Activated CD4-positive, alpha-beta T cell treated with anti-CD3 and anti-CD28 coated beads, Interleukin-10, Interleukin-2, amounts not matched to agents 100 ng/mL and 50 ng/mL, durations not matched to agents 16 hours and 8 hours (primary cell): ENCODE measurements at places on chromosomes 16 and 17.
A peak's percentile ranks its signal among the peaks of the same experiment; 100 is the strongest.

DNA sequence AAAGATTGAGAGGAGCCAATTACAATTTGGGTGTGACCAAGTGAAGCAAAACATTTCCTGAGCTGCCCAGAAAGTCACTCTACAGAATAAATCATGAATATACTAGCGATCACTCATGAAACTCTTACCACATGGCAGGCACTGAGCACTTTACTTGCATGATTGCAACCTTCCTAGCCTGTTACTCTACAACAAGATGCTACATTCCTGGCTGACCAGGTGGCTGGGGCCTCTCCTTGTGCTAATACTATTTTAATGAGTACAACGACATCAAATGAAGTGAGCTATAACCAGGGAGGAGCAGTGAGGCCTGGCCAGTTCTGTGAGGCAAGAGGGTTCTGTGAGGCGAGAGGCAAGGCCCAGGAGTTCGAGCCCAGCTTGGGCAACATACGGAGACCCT lies 75.2 kb downstream of the CPPED1 start:
- no peak for DNase-seq

DNA sequence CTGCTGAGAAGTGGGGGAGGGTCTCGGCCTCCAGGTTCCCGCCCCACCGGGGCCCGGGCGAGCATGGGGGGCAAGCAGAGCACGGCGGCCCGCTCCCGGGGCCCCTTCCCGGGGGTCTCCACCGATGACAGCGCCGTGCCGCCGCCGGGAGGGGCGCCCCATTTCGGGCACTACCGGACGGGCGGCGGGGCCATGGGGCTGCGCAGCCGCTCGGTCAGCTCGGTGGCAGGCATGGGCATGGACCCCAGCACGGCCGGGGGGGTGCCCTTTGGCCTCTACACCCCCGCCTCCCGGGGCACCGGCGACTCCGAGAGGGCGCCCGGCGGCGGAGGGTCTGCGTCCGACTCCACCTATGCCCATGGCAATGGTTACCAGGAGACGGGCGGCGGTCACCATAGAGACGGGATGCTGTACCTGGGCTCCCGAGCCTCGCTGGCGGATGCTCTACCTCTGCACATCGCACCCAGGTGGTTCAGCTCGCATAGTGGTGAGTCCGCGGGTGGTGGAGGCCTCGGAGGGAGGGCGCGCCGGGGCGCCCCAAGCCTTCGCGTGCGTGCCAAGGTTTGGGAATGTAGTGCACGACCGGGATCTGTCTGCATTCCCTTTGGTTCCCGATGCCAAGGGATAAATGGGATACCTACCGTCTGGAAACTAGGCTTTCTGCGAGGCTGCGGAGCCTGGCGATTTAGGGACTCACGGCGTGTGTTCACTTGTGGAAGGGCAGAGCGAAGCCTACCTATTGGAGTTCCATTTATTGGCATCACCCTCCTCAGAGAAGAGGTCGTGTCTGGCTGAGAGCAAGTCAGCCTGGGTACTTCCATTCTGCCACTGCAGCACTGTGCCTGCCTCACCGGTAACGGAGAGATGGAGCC lies 1.0 kb downstream of the ZNRF1 start:
- peak; percentile 69 for DNase-seq

- DNase-seq = peak; percentile 91
Measured at GRCh38 chr16:56938664-56939513, 6.9 kb downstream of the HERPUD1 start.

DNA sequence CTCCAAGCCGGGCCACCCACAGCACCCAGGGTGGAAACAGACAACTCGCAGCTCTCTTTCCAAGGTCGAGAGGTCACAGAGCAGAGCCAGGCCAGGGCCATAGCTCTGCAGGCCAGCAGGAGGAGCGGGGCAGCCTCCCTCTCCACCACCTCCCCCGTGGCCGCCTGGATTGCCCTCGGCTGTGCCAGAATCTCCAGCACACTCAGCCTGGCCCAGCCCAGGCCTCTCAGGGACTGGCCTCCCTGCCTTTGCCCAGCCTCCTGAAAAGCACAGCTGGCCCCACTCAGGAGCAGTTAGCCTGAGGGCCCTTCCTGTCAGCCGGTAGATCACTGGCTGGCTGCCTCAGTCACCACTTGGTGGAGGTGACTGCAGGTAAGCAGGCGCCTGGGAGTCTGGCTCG lies 85.8 kb upstream of the SEC14L1 start:
- no peak for DNase-seq

DNA sequence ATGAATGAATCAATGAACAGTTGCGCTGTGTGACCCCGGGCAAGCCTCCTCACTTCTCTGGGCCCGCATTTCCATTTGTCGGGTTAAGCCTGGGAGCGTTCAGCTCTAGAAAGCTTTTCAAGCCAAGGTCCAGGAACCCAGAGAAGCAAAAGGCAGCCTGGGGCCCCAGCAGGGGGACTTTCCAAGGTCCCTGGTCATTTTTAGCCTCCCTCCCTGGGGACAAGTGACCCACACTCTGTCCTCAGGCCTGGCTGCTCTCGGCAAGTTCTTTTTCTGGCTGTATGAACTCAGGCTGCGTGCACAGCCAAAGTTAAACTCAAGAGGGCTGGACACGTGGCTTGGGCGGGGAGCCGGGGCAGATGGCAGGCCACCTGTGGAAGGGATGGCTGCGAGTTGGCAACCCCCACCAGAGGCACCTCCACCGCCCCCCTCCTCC lies 41.4 kb upstream of the CIBAR2 start:
- DNase-seq = no peak

- no peak for DNase-seq
Measured at GRCh38 chr16:49832177-49832576, 23.7 kb downstream of the ZNF423 start.

DNA sequence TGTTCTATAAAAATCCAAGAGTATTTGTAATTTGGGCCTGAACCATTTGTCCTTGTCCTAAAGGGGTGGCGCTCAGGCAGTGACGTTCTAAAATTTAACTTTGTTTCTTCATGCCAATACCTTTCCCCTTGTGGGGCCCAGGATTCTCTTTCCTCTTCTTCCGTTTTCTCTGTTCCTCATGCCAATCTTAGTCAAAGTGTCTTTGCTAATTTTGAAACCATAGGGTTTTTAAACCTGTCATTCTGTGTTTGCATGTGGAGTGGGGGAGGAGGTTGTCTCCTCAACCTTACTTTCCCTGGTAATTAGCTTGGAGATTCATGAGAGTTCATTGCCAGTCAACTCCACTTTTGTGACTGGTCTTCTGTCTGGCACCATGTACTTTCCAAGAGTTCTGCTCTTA lies 337.1 kb downstream of the MAF start:
- DNase-seq = peak; percentile 72

DNA sequence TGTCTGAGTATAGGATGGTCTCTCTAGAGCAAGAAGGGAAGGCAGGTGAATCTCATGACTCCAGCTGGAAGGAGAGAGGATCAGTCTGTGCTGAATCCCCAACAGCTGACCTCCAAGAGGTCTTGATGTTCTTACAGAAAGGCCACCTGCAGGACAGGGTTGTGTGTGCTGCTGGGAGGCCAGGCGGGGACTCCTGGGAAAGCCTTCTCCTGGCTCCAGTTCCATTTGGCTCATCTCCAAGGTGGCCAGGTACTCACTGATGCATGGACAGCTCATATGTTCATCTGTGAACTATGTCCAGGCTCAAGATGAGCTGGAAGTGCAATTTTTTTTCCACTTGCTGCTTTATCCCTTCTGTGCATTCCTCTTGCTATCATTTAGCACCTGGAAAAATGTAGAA lies 730.2 kb upstream of the RBFOX1 start:
- DNase-seq = no peak

- no peak for DNase-seq
Measured at GRCh38 chr17:70366386-70366785, 197.1 kb downstream of the KCNJ2 start.

GRCh38 chr17:82795615-82796014 lies 43.8 kb downstream of the TBCD start:
- no peak for DNase-seq

- DNase-seq = peak; percentile 18
Measured at GRCh38 chr17:8249621-8250500, 772 bp downstream of the PFAS start.

DNA sequence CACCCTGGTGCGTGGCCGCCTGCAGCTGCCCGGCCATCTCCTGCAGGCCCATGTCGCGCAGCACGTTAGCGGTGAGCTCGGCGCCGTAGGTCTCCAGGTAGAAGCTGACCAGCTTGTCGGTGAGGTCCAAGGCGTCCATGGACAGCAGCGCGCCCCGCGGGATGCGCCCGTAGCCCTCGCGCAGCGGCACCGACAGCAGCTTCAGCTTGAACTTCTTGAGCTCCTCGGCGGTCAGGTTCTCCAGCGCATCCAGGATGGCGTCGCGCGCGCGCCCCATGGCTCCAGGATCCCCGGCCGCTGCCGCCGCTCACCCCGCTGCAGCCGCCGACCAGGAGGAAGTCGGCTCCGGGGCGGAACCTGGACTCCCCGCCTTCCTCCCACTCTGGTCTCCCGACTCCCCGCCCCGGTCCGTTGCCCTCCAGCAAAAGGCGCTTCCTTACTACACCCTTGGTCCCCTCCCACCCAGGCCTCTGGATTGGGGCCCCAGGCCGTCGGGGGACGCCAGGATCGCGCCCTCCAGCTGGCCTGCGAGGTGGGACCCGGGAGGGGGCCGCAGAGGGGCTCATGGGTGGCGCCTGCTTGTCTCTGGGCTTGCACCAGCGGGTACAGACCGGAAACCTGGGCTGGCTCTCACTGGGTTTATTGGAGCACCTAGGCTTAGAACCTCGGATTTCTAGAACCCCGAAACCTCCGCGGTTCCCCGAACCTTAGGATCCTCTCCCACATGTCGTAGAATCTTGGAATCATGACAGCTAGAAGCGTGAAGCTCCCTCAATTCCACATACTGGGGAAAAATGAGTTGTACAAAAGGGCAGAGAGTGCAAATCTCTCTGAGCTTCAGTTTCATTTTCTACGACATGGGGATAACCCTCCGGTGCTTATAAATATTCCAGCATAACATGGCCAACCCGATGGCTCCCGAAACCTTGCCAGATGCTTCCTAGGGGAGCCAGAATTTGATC lies at the start of gene PYCARD:
Gene PYCARD, minus strand, starts transcription at position 347 of the 962 bp plus-strand sequence. Its CDS starts 70 bp downstream, at position 277.
- peak; percentile 43 for DNase-seq

DNA sequence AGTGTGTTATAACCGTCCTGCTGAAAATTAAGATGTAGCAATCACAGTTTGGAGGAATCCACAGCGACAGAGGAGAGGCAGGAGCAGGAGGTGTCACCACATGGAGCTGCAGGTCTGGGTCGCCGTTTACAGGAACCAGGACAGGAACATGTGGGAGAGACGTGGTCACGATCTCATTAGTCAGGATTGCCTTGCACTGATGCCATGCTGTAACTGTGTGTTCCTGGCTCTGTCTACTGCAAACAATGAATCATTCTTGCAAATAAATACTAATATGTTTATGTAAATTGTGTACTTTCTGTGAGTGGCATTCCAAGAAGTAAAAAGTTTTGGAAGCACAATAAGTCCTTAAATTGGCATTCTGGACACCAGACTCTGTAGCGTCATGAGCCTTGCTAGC lies 271.8 kb downstream of the CPPED1 start:
- no peak for DNase-seq

DNA sequence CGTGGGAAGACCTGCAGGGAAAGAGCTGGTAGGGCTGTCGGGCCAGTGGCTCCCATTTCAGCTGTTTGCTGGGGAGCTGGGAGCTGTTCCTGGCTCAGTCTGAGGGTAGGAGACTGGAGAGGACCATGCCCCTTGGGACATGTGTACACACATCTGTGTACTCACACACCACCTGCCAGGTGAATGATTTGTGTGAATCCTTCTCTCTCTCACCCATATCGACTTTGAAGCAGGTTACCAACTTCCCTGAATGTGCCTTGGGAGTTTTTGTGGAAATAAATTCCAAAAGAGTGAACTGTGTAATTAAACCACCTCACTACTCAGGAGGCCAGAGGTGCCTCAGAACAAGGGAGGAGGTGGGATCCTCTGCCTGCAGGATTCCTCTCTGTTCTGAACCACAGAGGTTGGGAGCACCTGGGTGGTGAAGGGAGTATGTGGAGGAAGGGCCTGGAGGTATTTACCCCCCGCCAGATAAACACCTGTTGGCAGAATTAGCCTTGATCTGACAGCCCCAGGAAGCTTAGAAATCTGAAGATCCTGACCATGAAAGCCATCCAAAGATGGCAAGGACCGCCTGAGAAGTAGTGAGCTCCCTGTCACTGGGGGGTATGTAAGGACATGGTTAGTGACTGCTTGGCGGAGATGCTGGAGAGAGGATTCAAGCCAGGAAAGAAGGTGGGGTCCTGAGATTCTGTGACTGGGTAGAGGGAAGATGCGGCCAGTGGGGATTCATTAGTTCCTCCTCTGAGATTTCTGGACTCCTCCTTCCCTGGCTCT lies 3.3 kb downstream of the ABCC3 start:
- no peak for DNase-seq

DNA sequence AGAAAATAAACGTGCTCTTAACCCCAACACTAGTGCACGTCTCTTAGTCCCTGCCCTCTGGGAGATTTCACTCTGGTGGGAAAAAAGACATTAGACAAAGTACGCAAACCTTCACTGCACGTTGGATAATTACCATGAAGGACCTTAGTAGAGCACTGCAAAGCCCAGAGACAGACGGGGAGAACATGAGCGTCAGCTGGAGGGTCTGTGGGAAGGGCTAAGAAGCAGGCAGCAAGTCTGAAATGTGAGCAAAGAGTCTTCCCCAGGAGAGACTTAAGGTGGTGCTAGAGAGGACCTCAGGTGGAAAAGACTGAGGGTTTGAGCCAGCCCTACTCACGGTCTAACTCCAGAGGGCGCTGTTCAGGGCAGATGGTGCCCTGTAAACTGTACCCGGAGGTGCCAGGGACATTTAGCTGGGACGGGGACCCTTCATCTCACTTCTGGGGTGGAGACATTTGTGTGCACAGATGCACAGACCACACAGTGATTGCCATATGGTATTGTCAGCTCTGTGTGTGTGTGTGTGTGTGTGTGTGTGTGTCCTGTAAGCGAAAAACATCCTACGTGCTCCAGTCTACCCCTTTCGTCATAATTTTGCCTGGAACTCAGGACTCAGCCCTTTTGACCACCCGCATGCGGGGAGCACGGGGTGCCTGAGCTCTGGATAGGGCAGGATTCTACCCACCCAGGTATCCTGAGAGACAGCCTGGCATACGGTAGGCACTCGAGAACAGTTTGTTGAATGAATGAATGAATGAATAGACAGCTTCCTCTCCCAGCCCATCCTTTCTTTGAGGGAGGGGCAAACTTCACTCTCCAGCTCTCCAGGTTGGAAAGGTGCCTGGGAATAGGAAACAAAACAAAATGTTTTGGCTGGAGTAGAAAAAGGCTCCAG lies 10.1 kb upstream of the STAC2 start:
- DNase-seq = peak; percentile 70

GRCh38 chr17:61786088-61786487 lies 77.2 kb downstream of the BRIP1 start:
- no peak for DNase-seq

- DNase-seq = no peak
Measured at GRCh38 chr16:83744441-83744981, 63.3 kb upstream of the HSBP1 start.

DNA sequence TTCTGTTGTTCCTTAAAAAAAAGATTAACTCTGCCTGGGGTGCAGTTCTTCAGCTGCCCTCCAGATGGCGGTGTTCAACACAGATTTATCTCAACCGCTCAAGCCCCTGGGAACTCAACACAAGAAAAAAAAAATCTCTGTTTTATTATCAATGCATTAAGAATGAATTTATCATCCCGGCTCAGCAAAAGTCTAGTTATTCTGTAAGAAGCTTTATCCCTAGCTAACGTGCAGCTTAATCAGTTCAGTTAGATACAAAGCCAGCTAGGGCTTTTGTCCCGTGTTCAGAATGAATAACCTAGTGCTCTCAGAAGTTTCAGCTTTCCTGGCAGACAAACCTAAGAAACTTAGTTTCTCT lies 475.9 kb upstream of the CCL2 start:
- DNase-seq = peak; percentile 50
